ENCODE measurements at places on chromosomes 12 and 14. TPM values are rescaled to one million over a fixed set of nuclear protein-coding genes. Genes with fewer than 3 reads are reported as not detected.

Gene SLC6A13
- polyA plus RNA-seq: not detected

Gene CHMP4A
- polyA plus RNA-seq: 128 TPM

DNA sequence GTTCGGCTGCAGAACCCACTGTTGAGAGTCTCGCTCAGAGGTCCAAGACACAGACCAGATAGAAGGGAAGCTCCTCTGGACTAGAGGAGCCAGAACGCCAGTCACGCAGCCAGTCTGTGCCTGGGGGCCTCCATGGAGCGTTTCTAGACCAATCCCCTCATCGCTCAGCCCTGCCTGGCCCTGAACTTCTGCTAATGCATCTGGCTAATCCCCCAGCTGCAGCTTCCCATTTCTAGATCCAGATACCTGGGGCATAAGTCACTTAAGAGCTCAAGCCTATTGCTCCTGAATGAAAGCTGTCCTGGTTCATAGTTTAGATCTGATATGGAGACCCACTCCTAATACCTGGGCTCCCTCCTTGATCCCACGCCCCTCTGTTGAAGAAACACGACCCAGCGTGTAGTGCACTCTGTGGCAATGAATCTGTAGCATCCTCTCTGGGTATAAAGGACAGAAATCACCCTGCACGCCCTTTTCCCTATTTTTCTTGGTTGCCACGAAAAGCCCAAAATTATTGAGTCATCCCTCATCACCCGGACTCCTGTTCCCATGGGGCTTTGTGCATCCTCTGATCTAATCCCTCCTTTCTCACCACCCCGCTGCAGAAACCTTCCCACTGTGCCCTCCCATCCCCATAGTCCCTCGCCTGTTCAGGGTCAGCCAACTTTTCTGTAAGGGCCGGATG is 341.6 kb upstream of the FKBP4 start:
- no peak overlapping the region for H3K27ac ChIP-seq
- no peaks in the 10 kb centered on the region for H3K27me3 ChIP-seq
- DNase-seq: no peak
- no peaks in the 10 kb centered on the region for H3K36me3 ChIP-seq

DNA sequence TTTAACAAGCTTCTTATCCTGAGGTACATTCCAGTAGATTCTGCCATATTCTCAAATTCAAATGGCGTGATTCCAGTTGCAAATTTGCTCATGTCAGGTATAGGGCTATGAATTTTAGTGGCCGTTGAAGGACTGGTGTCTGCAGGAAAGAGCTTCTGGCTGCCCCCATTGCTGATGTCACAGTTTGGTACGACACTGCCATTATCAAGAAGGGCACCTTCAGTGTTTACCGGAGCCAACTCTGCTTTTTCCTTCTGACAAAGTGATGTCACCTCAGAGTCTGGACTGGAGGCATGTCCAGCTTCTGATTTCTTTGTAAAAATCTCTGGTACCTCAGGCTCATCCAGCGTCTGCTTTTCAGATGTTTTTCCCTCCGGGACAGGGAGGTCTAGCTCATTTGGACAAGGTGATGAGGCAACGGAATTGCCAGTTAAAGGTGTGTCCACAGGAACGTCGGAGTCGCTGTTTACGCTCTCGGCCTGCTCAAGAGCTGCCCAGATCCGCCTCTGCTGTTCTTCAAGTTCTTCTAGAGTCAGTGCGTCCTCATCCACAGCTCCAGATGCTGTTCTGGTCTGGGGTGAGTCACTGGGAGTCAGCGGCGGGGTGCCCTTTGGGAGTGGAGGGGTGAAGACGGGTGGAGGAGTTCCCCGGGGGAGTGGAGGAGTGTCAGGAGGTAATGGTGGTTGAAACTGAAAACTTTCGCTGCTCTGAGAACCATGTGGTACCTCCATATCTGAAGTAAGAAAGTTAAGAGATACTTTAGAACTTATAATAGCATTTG is 27.0 kb downstream of the ZCCHC8 start:
- H3K4me3 ChIP-seq: no peak overlapping the region
- DNase-seq: no peak
- H3K36me3 ChIP-seq: peaks cover 64% of the 10 kb centered on the region
- no peaks in the 10 kb centered on the region for H3K4me1 ChIP-seq
- no peaks in the 10 kb centered on the region for H3K27me3 ChIP-seq

DNA sequence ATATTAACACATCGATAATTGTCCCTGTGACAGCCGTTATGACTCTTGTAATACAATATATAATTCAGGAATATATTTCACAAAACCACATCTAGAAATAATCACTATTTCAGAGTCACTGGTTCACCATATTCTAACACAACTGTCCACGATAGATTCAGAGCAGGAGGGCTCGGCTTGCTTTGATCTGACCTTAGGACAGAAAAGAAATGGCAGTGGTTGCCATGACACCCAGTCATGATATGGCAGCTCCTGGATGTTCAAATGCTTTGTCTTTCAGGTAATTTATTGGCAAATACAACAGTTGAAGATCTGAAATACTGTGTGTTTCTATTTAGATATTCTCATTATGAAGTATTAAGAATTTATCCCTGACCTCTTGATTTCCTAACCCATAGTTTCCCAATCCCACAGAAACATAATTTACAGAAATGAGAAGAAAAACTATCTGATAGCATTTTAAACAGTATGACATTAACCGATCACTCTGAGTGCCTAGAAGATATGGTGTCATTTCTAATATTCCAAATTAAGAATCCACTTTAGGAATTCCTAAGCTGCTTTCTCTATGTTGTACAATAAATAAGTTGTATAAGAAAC is 116.4 kb downstream of the EPS8 start:
- no peak overlapping the region for H3K4me3 ChIP-seq
- H3K4me1 ChIP-seq: no peaks in the 10 kb centered on the region
- H3K27ac ChIP-seq: no peak overlapping the region
- H3K36me3 ChIP-seq: no peaks in the 10 kb centered on the region
- no peak for DNase-seq
